H9 (cell line): ENCODE measurements at places on chromosomes 2 and 18. TPM values are rescaled to one million over a fixed set of nuclear protein-coding genes. Genes with fewer than 3 reads are reported as not detected.

The SLC35G4 gene
- not detected in 2 replicates for total RNA-seq

The SLC9A4 gene
- total RNA-seq: not detected in 2 replicates

- peaks cover 6% of the 10 kb centered on the region; the same call in 1 of the 2 replicates for H3K4me1 ChIP-seq
- no peak overlapping the region for H3K27ac ChIP-seq
- H3K27me3 ChIP-seq: no peaks in the 10 kb centered on the region
- DNase-seq: no peak
- no peaks in the 10 kb centered on the region for H3K36me3 ChIP-seq
These were observed 3.7 kb downstream of the MYL12B start for GRCh38 chr18:3265564-3266033.

GRCh38 chr18:6397931-6398566 is 16.7 kb downstream of the L3MBTL4 start:
- no peak for DNase-seq
- H3K36me3 ChIP-seq: no peaks in the 10 kb centered on the region
- H3K4me3 ChIP-seq: no peak overlapping the region
- H3K4me1 ChIP-seq: no peaks in the 10 kb centered on the region

- DNase-seq: no peak
- H3K27ac ChIP-seq: no peak overlapping the region
- H3K36me3 ChIP-seq: no peaks in the 10 kb centered on the region
- no peaks in the 10 kb centered on the region for H3K4me1 ChIP-seq
- H3K27me3 ChIP-seq: no peaks in the 10 kb centered on the region
These were observed 137.2 kb upstream of the PXDN start for GRCh38 chr2:1881502-1881901.
